ENCODE measurements at places on chromosomes 12 and 14.

- peak; percentile 57 for DNase-seq
Measured at GRCh38 chr14:68814539-68815297, 21.9 kb upstream of the ZFP36L1 start.

- no peak for DNase-seq
Measured at GRCh38 chr14:98018628-98019027, 1221.4 kb downstream of the VRK1 start.

GRCh38 chr14:52011523-52011922, 22.2 kb downstream of the RTRAF start:
- DNase-seq = no peak

- DNase-seq = no peak
Measured at GRCh38 chr14:26394150-26394810, 203.6 kb downstream of the NOVA1 start.

DNA sequence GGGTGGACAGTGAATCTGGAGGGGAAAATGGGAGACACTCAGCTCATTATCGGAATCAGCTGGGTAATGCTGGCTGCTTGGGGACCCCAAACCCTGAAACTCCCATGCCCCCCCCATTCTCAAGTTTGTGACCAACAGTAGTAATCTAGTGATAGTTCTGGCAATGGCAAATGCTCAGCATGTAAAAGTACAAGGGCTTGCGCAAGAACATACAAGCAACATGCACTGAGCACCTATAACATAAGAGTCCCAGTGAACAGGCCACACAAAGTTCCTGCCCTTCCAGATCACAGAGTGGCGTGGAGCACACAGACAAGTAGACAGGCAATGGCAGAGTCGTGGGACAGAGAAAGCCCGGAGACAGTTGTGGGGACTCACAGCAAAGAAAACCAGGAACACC, 407.9 kb downstream of the MED13L start:
- DNase-seq = no peak

DNA sequence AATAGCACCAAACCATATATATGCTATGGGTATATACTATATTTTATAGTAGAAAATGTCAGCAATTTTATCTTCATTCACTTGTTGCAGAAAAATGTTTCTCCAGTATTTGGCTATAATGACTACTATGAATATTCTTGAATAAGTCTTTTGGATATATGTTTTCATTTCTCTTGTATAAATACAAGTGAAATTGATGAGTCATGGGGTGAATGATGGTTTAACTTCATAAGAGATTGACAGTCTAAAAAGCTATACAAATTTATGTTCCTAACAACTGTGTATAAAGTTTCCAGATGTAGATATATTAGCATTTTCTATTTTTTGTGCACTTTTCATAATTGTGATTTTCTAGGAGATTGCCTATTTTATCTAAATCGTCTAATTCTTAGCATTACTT, 714.8 kb downstream of the TRHDE start:
- DNase-seq = no peak

DNA sequence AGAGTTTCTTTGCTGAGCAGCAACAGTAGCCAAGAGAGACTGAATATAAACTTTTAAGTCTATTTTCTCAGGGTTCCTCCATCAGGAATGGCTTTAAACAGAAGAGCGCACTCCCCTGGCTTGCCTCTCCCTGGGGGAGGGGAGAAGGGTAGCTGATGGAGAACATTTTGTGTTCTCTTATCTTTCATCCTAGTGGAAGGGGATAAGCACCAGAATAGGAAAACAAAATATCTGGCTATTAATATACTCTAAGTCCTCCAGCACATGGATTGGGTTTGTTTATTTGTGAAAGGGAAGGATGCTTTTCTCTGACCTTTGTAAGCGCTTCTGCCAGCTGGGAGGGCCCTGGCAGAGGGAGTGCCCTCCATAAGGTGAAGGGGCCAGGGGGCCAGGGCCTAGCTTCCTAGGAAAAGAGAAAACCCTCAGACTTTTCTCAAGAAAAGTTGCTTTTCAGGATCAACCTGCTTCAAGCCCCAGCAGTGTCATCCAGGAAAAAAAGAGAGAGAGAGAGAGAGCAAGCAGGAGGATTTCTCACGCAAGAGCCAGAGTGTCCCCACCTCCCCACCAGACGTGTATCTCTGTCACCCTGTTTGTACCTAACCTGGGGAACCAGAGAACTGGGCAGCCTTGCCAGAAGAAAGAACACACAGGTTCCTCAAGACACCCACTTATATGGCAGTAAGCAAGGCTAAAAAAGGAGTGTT, 34.3 kb upstream of the ATP2A2 start:
- no peak for DNase-seq

Data from GM03348 (cell line).